HuH-7.5 (cell line): ENCODE measurements at places on chromosomes 5 and 9.

DNA sequence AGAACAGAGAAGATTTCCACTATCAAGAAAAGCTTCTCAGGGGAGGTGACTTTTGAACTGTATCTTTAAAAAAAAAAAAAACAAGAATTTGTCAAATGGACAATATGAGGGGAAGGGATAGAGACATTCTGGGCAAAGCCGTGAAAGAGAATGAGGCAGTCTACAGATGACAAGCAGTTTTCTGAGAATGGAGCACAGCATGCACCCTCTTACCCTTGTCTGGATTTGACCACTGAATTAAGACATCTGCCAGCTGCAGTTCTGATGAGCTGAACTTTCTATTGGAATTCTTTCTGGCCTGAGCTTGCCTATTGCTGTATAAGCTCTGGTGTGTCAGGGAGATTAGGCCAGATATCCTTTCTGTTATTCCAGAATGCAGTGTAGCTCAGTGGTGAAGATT lies 10.3 kb upstream of the RANBP3L start:
- no peak for DNase-seq

DNA sequence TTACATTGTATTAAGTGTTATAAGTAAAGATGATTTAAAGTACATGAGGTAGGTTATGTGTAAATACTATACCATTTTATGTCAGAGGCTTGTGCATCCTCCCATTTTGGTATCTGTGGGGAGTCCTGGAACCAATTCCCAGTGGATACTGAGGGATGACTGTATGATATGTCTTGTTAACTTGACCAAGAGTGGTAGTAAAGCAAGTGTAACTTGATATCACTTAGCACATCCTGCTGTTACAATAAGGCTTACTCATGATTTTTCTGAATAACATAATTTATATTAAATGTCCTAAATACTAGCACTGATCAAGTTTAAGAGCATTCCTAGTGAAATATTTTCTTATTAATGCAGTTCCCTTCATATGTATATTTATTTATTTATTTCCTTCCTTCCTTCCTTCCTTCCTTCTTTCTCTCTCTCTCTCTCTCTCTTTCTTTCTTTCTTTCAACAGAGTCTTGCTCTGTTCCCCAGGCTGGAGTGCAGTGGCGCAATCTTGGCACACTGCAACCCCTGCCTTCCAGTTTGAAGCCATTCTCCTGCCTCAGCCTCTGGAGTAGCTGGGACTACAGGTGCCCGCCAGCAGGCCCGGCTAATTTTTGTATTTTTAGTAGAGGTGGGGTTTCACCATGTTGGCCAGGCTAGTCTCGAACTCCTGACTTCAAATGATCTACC lies 7.5 kb downstream of the NDFIP1 start:
- no peak for DNase-seq

DNA sequence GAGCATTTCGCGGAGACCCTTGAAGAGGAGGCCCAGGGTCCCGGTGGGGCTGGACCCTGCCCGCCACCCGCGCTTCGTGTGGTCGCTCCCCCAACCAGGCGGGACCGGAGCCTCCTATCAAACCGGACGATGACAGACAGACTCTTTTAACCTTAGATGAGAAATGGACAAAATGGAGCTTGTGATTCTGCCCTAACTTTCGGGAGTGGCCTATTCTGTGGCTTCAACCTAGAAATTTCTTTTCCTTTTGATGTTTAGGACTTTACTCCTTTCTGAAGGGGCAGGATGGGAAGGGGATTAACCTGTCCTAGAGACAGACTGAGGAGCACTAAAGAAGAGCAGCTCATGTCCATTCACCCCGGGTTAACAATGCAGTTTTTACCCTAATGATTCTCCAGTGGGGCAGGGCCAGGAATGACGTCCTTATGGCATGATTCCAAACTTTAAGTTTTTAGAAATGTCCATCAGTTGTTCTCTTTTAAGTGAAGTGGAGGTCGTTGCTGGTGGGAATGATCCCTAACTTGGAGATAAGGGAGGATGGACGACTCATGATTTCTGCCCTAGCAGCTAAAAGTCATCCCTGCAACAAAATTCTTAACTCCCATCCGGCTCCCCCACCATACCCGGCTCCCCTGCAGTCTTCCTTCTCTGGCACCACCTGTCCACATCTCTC lies 1.0 kb downstream of the NIPSNAP3A start:
- no peak for DNase-seq

DNA sequence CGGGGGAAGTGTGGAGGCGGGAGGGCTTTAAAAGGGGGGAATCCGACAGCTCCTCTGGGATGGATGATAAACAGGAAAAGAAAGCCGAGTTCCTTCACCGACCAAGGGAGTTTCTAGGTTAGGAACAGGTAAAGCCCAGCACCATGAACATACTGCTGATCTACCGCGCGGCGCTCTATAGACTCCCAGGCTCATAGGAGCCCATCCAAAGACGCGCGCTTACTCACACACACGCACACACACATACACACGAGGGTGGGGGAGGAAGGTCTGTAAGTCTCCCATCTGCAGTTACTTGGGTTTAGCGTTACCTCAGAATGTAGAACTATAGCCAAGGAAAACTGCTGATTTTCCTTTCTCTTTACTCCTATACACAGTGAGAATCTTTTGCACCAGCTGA lies 2.6 kb upstream of the GABRB2 start:
- no peak for DNase-seq

GRCh38 chr5:102765350-102765749 lies 10.2 kb downstream of the PAM start:
- DNase-seq: no peak

- DNase-seq: no peak
These were observed 204.2 kb upstream of the RGMB start for GRCh38 chr5:98569288-98569687.

DNA sequence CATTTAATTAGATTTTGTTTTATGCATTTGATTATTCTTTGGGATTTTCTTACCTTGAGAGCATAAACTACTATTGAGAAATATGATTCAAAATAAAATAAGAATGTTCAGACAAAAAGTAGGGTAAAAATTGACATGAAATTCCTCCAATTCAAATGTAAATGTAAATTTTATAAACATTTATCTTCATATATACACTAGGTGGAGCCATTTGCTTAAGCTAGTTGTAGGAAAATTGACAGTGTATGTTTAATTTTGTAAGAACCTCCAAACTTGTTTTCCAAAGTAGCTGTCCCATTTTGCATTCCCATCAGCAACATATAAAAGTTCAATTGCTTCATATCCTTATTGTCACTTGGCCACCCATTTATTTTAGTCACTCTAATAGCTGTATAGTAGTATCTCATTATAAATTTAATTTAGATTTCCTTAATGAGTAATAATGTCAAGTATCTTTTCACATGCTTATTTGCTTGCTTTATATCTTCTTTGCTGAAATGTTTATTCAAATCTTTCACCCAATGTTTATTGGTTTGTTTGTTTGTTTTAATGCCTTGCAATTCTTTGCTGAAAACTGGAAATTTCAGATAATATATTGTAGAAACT lies 37.6 kb upstream of the SLCO6A1 start:
- no peak for DNase-seq

DNA sequence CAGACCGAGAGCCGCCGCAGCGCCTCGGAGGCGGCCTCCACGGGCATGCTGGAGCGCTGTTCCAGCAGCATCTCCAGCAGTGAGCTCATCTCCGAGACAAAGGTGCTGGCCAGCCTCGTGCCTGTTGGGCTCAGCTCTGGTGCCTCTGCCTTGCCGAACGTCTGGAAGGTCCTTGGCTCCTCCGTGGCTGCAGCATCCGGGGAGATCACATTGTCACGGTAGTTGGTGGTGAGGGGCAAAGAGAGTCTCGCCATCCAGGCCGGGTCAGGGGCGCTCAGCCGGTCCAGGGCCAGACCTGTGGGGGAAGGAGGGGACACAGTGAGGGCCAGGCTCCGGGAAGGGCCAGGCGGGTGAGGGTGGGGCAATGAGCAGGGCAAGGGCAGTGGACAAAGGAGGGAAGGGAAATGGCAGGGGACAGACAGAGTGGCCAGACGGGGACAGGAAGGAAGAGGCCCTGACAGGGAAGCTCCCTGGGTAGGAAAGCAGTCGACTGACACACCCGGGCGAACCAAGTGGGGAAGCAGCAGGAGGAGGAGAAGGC lies 12.4 kb downstream of the PCDH12 start:
- no peak for DNase-seq

DNA sequence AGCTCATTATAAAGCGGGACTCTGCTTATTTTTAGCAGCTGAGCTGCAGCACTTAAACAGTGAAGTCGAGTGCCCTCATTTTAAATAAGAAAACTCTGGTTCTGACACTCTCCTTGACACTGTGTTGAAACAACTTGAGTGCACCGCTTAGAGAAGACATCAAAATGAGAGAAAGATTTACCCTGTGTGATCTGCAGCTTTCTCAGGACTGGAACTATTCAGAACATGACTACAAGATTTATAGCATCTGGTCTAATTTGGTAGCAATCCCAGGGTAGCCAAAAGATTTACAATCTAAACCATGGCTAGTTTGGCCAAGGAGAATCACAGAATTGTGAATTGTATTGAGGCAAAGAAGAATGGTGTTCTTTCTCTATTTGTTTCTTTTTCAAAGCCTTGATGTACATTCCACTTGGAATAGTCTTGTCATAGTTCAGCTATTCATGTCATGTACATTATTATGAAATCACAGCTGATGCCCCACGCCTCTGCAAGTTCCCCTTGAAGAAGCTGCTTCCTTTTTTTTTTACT lies 38.7 kb downstream of the PLEKHG4B start:
- DNase-seq: no peak

DNA sequence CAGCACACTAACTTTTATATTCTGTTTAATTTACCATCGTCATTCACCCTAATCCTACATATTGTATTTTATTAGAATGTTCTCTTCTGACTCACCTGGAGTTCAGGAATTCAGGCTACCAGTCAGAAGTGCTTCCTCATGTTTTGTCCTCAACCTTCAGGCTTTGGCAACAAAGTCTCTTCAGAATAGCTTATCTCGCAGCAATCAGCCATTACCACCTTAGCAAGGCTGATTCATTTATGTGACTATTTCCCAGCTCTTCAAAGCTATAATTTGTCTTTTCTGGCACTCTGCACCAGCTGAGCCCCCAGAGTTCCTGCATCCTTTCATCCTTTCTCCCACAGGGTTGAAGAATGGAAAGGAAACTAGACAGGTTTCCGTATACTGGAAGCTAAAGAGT lies 365.5 kb upstream of the CDH18 start:
- DNase-seq: no peak

- DNase-seq: no peak
These were observed 19.7 kb upstream of the HSDL2 start for GRCh38 chr9:112360047-112360804.

- no peak for DNase-seq
These were observed 65.7 kb upstream of the BASP1 start for GRCh38 chr5:17151686-17152085.

DNA sequence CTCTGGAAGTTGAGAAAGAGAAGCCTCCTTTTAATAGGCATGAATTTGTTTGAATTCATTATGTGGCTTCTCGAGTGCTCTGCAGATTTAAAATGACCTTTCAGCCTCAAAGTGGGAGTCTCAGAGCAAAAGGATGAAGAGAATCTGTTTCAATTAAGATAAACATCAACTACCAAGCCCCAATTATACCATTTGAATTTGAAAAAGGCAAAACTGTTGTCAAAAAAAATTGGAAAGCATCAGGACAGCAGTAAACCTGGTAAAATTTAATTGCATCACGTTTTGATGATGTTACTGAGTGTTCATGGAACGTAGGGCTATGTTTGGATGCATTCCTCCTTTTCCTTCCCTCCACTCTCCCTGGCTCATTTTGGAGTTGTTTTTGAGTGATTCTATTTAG lies 637.2 kb downstream of the PDE4D start:
- no peak for DNase-seq

GRCh38 chr9:34588671-34589635 lies 571 bp downstream of the CNTFR start:
- no peak for DNase-seq

- DNase-seq: no peak
These were observed 898.5 kb upstream of the SEMA6A start for GRCh38 chr5:117473165-117473564.

DNA sequence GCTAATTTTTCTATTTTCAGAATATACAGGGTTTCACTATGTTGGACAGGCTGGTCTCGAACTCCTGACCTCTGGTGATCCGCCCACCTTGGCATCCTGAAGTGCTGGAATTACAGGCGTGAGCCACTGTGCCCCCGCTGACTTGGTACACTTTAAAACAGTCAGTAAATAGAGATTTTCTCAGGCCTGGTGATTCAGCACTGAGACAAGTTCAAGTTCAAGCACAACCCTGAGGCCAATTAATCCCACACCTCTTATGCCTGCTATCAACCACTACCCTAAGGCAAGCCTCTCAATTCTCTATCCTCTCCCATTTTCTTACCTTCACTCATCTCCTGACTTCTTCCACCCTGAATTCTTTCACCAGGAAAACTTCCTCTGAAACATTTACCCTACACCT lies 18.9 kb downstream of the MUSK start:
- DNase-seq: no peak

DNA sequence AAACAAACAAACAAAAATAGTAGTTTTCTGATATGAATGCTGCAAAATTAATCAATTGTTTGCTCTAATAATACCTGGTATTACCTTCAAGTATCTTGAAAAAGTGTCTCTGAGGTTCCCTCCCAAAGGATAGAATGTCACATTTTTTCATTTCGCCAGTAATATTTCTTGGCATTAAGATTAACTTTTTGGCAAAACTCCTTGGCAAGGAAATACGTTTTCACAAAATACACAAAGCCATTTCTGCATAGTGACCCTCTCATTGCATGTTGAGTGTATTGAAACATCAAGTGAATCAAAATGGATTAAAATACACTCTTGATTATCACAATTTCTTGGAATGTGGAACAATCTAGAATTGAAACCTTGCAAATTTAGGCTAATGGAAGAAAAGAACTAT lies 230.5 kb downstream of the ATPSCKMT start:
- no peak for DNase-seq

DNA sequence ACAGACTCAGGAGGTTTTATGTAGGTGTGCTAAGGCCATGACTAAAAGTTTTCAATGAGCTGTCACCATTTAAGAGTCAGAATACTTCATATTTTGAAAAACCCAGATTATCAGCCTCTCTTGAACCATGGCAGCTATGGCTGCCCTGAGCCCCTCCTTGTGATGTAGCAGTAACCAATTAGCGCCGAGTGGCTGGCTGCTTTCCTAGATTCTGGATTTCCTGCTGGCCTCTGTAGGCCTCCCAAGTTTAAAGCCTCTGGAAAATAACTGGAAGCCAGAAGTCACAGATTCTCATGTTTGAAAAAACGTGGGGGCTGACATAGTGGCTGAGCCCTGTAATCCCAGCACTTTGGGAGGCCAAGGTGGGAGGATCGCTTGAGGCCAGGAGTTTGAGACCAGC lies 25.5 kb downstream of the DAB2IP start:
- DNase-seq: no peak
